ENCODE measurements at places on chromosomes 5 and 9.

- no peak for DNase-seq
Observed at GRCh38 chr5:160272889-160273288, 39.5 kb downstream of the CCNJL start.

GRCh38 chr9:133048595-133048994, 13.2 kb upstream of the CEL start:
- no peak for DNase-seq

DNA sequence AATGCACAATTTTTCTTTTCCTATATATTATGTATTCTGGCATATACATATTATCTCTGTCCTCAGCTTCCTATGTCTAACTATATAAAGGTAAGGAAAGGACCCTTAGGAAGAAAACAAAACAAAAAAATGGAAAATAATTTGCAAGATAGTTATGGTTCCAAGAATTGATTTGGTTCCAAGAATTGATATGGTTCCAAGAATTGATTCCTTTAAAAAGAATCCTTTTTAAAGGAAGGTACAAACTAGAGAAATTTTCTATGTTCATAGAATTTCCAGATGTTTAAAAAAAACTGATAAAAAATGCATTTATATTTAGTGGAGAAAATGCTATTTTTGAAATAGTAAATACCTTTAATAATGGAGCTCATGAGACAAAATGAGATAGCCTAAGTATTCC, 12.1 kb downstream of the LYRM7 start:
- no peak for DNase-seq

DNA sequence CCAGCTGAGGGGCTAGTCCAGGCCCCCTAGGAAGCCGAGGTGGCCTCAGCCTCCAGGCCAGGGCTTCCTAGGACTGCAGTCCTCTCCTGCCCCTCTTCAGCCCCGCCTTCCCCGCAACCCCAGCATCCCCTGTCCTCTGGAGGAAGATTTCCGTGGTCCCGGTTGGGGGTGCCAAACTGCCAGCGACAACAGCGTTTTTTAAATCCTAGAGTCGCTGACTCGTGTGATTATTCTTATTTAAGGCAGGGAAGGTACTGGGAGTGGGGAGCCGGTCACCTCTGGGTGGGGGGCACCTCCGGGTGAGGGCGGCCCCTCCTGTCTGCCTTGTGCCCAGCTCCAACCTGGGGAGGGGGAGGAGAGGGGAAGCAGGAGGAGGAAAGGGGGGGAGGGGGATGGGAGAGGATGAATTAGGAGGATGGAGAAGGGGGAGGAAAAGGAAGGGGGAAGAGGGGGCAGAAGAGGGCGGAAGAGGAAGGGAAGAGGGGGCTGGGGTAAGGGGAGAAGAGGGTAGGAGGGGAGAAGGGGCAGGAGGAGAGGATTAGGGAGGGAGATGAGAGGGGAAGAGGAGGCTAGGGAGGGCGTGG, 173.1 kb upstream of the IER5L start:
- DNase-seq, result no peak

DNA sequence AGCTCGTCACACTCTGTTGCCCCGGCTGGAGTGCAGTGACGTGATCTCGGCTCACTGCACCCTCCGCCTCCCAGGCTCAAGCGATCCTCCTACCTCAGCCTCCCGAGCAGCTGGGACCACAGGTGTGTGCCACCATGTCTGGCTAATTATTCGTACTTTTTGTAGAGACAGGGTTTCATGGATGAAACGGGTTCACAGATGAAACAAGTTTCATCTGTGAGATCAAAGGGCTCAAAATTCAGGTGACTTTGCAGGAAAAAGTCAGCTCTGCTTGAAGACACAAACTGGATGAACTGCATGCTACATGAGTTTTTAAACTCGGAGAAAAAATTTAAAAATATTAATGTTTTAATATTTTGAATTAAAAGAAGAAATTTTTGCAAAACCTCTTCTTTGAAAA, 24.5 kb downstream of the ABHD17B start:
- no peak for DNase-seq

GRCh38 chr5:56102889-56103288, 108.1 kb upstream of the IL6ST start:
- DNase-seq, result no peak

- DNase-seq, result no peak
Observed at GRCh38 chr5:97172227-97172626, 10.8 kb downstream of the RIOK2 start.

GRCh38 chr5:178413988-178414387, 176.2 kb downstream of the COL23A1 start:
- DNase-seq, result no peak

- DNase-seq, result no peak
Observed at GRCh38 chr9:93699650-93700049, 123.3 kb downstream of the PHF2 start.

- DNase-seq, result no peak
Observed at GRCh38 chr5:43312076-43312661, 1.0 kb downstream of the HMGCS1 start.

DNA sequence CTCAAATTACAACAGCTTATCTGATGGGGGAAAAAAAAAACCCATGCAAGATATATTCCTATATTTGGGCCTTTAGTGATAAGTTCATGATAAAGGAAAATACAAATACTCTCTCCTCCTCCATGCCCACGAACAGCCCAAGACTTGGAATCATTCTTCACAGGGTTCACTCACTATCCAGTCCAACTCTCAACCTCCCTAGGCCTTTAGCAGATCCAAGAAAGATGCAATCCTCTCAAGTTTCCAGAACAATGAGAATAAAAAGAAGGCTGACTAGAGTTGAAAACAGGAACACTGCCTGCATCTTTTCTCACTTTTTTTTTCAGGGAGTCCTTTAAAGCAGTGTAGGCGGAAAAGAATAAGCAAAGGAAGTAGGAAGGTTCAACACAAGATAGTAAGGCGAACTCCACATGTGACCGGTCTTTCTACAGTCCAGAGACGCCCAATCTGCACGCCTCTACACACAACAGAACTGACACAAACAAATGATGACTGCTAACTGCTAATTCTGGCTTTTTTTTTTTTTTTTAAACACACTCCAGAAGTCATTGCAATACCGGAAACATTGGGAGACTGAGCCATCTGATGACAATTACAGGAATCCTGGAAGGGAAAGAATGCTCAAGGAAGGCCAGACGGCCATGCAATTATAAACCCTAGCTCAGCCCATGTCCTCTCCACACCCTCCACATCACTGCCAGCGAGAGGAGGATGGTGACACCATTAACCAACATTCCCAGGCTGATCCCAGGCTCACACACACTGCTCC, 75.4 kb downstream of the BNC2 start:
- no peak for DNase-seq

- no peak for DNase-seq
Observed at GRCh38 chr9:89657765-89658164, 53.0 kb downstream of the GADD45G start.

DNA sequence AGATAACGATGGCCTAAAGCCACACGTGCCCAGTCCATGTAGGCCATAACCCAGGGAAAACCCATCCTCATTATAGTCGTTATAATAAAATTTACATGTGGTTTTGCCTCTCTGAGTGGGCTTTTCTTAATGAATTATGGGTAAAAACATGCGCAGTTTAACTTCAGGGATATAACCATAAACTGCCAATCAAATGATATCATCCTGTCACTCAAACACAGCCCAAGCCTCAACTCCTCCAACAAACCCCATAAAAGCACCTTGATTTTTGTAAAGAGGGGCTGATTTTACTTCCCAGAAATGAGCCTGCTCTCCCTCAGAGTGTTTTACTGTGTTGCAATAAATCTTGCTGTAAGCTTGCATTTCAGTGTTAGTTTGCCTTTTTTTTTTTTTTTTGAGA, 15.8 kb upstream of the SETX start:
- DNase-seq, result no peak

- DNase-seq, result no peak
Observed at GRCh38 chr5:167633114-167633513, 658.3 kb upstream of the WWC1 start.

DNA sequence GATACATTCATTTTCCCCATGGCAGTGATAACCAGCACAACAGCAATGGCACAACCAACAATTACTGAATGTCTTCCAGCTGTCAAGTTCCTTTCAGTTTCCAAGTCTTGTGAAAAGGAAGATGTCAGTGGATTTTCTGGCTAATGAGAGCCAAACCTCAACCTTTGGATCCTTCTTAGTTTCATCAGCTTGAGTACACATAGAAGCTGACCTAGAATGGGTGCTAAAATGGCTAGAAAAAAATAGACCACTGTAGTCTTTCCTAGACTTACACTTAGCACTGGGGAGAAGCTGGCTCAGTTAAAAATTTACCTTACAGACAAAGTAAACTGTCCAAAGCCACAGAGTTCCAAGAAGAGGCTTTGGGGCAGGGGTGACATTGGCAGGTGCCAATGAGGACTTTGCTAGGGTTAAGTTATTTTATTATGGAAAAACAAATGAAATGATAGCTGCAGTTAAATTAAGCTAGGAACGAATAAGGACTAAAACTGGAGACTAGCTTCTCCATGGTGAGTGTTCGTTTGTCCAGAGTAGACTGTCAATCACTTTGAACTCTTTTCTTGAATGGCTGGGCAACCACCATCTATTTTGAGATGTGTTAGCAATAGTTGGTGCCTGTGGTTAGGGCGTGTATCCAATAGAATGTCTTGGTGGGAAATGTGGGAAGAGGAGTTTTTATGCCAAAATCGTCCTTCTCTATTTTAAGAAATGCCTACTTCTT, 25.9 kb upstream of the TXN start:
- no peak for DNase-seq

- no peak for DNase-seq
Observed at GRCh38 chr9:82382887-82383616, 394.5 kb downstream of the SPATA31D1 start.

DNA sequence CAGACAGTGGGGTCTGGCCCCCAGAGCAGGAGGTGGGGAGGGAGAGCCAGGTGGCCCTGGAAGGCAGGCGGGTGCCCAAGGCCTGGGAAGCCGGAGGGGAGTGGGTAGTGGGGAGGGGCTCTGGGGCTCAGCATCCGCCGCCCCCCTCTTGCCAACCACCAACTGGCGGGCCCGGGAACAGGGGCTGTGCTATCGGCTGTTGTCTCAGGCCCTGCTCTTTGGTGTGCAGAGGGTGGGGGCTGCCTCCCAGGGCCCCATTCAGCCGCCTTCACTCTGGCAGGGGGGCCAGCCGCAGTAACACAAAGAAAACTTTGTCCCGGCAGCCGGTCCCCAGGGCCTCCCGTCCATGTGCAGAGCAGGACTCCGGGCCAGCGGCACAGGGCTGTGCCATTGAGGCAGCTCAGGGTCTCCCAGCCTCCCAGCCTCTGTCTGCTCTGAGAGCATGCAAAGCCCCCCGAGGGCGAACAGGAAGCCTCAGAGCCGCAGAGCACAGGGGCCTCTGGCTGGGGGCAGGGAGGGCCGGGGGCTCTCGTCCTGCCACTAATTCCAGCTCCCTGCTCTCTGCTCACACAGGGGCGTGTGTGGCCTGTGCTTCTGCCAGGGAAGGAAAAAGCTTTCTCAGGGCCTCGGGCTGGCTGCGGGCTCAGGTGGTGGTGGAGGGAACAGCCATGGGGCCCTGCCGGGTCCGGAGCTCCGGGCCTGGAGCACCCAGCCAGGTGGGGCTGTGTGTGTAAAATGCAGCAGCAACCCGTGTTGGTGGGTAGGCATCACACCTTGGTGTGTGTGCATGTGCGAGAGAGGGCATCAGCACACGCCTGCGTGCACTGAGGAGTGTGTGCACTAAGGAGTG, 54.2 kb upstream of the NOTCH1 start:
- DNase-seq, result no peak

DNA sequence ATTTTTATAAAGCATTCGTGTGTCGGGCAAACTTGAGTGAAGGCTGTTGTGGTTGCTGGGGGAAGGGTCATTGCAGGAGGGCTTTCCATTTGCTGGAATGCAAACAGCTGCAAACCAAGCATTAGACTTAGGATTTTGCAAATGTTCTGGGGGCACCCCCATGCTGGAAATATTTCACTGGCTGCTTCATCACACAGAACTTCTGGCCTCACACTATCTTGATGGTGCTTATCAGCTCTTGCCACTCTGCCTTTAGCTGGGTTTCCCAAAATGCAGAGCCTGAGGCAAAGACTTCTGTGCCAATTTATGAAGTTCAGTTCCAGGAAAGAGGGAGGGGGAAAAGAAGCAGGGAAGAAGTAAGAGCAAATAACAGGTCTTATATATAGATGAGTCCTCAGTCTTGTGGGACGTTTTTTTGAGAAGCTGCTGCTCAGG, 8.6 kb upstream of the COL15A1 start:
- DNase-seq, result no peak

DNA sequence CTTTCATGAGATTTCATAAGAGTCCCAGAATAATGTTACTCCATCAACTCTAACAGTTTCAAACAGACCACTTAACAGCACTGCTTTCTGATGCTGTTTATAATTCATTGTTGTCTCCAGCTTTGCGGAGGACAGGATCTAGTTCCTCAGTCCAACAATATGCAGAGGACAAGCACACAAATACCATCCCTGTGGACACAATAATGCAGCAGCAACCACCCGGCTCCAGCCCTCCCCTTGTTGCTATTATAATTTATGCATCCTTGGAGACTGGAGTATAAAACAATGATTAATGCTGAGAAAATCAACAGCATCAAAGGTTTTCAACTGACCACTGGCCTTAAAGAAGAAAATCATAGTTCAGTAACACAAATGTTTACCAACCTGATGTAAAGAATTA, 108.3 kb downstream of the DENND1A start:
- no peak for DNase-seq

DNA sequence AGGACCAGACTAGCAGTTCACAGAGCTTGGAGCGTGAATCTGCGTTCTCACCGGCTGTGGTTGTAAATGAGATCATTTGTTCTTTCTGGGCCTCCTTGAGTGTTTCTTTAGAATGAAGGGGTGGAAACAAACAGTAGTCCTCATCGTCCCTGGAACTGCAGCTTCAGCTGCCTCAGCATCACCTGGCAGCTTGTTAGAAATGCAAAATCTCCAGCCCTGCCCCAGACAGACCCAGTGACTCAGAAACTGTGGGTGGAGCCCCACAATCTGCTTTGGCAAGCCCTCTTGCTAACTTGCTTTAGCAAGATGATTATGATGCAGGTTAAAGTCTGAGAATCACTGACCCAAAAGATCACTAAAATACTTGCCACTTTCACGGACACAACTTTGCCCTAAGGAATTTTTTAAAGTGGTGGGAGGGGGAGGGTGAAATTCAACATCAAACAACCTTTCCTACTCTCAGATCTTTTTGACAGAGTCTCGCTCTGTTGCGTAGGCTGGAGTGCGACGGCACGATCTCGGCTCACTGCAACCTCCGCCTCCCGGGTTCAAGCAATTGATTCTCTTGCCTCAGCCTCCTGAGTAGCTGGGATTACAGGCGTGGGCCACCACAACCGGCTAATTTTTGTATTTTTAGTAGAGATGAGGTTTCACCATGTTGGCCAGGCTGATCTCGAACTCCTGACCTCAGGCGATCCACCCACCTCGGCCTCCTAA, 86.0 kb downstream of the BRINP1 start:
- DNase-seq, result no peak
